Smooth muscle cell of the pulmonary artery (primary cell): ENCODE measurements at places on chromosomes 3 and 15. TPM values are rescaled to one million over a fixed set of nuclear protein-coding genes. Genes with fewer than 3 reads are reported as not detected.

Gene RCN2
- total RNA-seq = 96.3 and 98.2 TPM in 2 replicates

Gene POLQ
- 1.3 and 2.6 TPM in 2 replicates for total RNA-seq

Gene GATM
- 0.20 TPM in 2 replicates for total RNA-seq

Gene SSUH2
- not detected in 2 replicates for total RNA-seq

Gene PGBD4
- 3.6 and 3.9 TPM in 2 replicates for total RNA-seq

Gene BSN
- total RNA-seq = 0.07 and 0.17 TPM in 2 replicates

Gene SCAANT1
- not detected in 2 replicates for total RNA-seq

Gene TRH
- 0.10 and 0.20 TPM in 2 replicates for total RNA-seq

Gene CHST13
- total RNA-seq = not detected in 2 replicates

Gene PLIN1
- 0.23 and 0.33 TPM in 2 replicates for total RNA-seq

Gene PRR23E
- not detected in 2 replicates for total RNA-seq

Gene FGF12
- total RNA-seq = 0.03 and 0.07 TPM in 2 replicates

Gene DNAH12
- total RNA-seq = 0.13 TPM in 2 replicates

Gene SH3GL3
- 0.07 and 0.20 TPM in 2 replicates for total RNA-seq

Gene CD200R1L
- not detected in 2 replicates for total RNA-seq

Gene SERPINI1
- 4.3 and 7.6 TPM in 2 replicates for total RNA-seq

Gene UTS2B
- 0.39 and 0.53 TPM in 2 replicates for total RNA-seq

Gene IQSEC1
- total RNA-seq = 34.2 and 50.7 TPM in 2 replicates

Gene GOLGA8T
- 0.13 and 0.17 TPM in 2 replicates for total RNA-seq

Gene PTX3
- 1,136 and 1,240 TPM in 2 replicates for total RNA-seq

Gene LINGO1
- 0.13 and 0.33 TPM in 2 replicates for total RNA-seq

Gene C3orf85
- not detected in 2 replicates for total RNA-seq

Gene RTP3
- not detected in 2 replicates for total RNA-seq

Gene DPPA4
- under 0.01 TPM in 1 of 2 replicates, not detected in the other for total RNA-seq

Gene TTLL13
- total RNA-seq = 0.07 TPM in 1 of 2 replicates, not detected in the other

Gene KCNH8
- not detected in 2 replicates for total RNA-seq

Gene STRA6
- total RNA-seq = 0.59 and 2.6 TPM in 2 replicates

Gene CYP1A1
- total RNA-seq = 0.40 and 1.2 TPM in 2 replicates

Gene SLC9A9
- total RNA-seq = 2.4 and 6.6 TPM in 2 replicates

Gene NMD3
- 115 and 181 TPM in 2 replicates for total RNA-seq

Gene SLC22A14
- 0.46 and 0.66 TPM in 2 replicates for total RNA-seq

Gene CPLX3
- not detected in 2 replicates for total RNA-seq

Gene TLR9
- under 0.01 and 0.23 TPM in 2 replicates for total RNA-seq

Gene PRICKLE2
- 31.0 and 35.4 TPM in 2 replicates for total RNA-seq

Gene LEKR1
- 0.20 and 0.63 TPM in 2 replicates for total RNA-seq

Gene TM4SF18
- total RNA-seq = 0.07 and 0.72 TPM in 2 replicates

Gene KNG1
- not detected in 2 replicates for total RNA-seq

Gene GOLGA8S
- total RNA-seq = 0.07 and 0.10 TPM in 2 replicates

Gene PPP1R14D
- total RNA-seq = not detected in 2 replicates

Gene CCR3
- not detected in 2 replicates for total RNA-seq

Gene STT3B
- total RNA-seq = 205 and 289 TPM in 2 replicates

Gene HRG
- total RNA-seq = not detected in 2 replicates

Gene SLC9C1
- total RNA-seq = 0.20 and 0.43 TPM in 2 replicates

Gene LMAN1L
- total RNA-seq = 0.26 TPM in 1 of 2 replicates, not detected in the other

Gene FBXW12
- total RNA-seq = not detected in 2 replicates
